T-helper 17 cell (primary cell): ENCODE measurements at places on chromosomes 2 and 18. TPM values are rescaled to one million over a fixed set of nuclear protein-coding genes. Genes with fewer than 3 reads are reported as not detected.
A peak's percentile ranks its signal among the peaks of the same experiment; 100 is the strongest.

DNA sequence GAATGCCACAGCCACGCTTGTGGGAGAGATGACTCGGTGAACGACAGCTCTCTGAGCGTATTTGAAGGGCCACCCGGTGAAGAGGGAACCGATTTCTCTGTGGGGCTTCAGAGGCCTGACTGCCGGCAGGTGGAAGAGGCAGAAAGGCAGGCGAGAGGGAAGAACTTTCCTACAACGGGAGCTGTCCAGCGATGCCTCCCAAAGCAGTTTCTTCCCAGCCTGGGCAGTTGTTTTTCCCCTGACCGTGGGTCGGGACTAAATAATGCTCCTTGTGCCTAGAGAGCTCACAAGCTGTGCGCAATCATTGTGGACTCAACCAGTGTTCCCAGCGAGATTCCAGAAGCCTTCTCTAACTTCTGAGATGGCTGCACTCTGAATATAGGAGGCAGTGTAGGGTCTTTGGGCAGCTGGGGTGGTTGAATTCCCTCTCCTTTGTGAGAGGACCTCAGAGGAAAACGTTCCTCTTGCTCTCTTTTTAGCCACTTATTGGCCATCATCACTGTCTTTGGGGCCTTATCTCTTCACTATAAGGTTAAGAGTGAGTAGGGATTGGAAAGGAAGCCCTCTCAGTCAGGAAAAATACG lies 710 bp downstream of the SEC11C start:
- peaks cover 15% of the 10 kb centered on the region for H3K27me3 ChIP-seq
- peak overlapping the region; percentile 94 for H3K4me3 ChIP-seq
- peak overlapping the region; percentile 92 for H3K27ac ChIP-seq
- DNase-seq: no peak
- H3K4me1 ChIP-seq: peaks cover 40% of the 10 kb centered on the region
- peaks cover 2% of the 10 kb centered on the region for H3K36me3 ChIP-seq

- H3K27ac ChIP-seq: no peak overlapping the region
- DNase-seq: no peak
- H3K4me1 ChIP-seq: no peaks in the 10 kb centered on the region
- H3K36me3 ChIP-seq: peaks cover 4% of the 10 kb centered on the region
- H3K27me3 ChIP-seq: no peaks in the 10 kb centered on the region
- H3K4me3 ChIP-seq: no peak overlapping the region
Measured at GRCh38 chr2:64688909-64689308, 35.2 kb upstream of the SERTAD2 start.

DNA sequence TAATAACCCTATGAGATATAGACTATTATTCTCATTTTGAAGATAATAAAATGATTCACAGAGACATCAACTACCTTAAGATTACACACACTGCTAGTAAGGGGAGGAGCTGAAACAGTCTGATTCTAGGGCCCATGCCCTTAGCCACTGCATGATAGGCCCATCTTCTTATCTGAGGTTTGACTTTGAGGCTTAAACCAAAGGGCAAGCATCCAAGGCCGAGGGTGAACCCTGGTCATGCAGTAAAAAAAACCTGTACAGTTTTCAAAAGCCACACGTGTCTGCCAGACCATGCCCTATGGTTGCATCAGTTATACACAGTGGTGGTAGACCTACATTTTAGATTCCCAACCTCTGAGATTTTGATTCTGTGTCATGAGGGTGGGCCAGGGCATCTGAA lies 44.8 kb downstream of the POLE4 start:
- H3K27ac ChIP-seq: no peak overlapping the region
- peaks cover 4% of the 10 kb centered on the region for H3K36me3 ChIP-seq
- no peaks in the 10 kb centered on the region for H3K27me3 ChIP-seq
- H3K4me3 ChIP-seq: no peak overlapping the region
- no peak for DNase-seq
- peaks cover under 1% of the 10 kb centered on the region for H3K4me1 ChIP-seq

- H3K36me3 ChIP-seq: no peaks in the 10 kb centered on the region
- no peaks in the 10 kb centered on the region for H3K27me3 ChIP-seq
- DNase-seq: no peak
- no peaks in the 10 kb centered on the region for H3K4me1 ChIP-seq
Measured at GRCh38 chr2:154229966-154230365, 358.2 kb downstream of the GALNT13 start.

- no peak overlapping the region for H3K4me3 ChIP-seq
- peaks cover 55% of the 10 kb centered on the region for H3K27me3 ChIP-seq
- peaks cover 2% of the 10 kb centered on the region for H3K4me1 ChIP-seq
- no peak overlapping the region for H3K27ac ChIP-seq
- peaks cover under 1% of the 10 kb centered on the region for H3K36me3 ChIP-seq
Measured at GRCh38 chr2:86300496-86300895, 36.9 kb downstream of the REEP1 start.

DNA sequence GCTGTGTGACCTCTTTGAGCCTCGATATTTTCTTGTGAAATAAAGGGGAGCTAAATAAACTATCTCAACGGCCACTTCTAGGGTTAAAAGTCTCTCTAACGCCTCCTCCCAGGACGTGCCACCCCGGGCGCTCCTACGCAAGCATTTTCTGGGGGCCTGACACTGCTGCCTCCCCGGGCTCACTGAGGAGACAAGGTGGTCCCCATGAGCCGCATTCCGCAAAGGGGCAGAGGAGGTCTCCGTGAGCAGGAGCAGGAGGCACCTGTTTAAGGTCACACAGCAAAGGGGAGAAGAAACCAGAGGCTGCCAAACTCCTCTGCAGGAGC lies 913 bp upstream of the WNT10A start:
- no peak for DNase-seq
- peaks cover 48% of the 10 kb centered on the region for H3K4me1 ChIP-seq
- H3K36me3 ChIP-seq: peaks cover 2% of the 10 kb centered on the region
- H3K27ac ChIP-seq: peak overlapping the region; percentile 94
- H3K4me3 ChIP-seq: peak overlapping the region; percentile 89
- H3K27me3 ChIP-seq: peaks cover 12% of the 10 kb centered on the region

DNA sequence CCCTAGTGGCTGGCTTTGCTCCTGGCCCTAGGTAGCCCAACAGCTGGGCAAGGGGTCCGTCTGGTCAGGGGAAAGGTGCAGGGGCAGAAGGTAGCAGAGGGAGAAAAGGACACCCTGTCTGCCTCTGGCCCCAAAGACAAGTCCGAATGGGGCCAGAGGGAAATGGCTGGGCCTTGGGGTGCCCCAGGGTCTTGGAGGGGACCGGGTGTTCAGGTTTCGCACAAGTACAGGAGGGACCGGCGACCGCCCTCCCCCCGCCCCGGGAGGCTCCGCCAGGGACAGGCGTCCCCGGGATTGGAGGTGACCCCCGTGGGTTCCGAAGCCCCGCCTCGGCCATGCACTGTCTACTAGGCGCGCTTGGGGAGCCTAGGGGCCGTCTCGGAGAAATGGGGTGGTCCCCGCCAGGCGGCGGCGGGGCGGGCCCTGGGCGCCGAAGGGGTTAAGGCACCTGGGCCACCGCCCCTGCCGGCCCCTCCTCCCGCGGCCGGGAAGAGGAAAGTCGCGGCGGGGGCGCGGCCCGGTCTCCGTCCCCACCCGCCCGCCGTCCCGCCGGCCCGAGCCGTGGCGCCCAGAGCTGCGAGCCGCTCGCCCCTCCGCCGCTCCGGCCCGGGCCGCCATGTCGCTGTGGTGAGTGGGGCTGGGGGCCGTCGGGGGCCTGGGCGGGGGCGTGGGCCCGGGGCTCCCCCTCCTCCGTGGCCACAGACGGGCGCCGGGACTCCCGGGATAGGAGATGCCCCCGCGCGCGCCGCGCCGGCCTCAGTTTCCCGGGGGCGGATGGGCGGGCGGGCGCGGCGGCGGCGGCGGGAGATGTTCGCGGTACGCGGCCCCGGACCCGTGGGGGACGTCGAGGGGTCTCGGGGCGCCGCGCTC lies at the start of gene B3GNT7:
B3GNT7 (plus strand) TSS at position 523 of the 870 bp plus-strand sequence; CDS start at position 617, 94 bp downstream.
- H3K27me3 ChIP-seq: peaks cover 65% of the 10 kb centered on the region
- H3K4me3 ChIP-seq: peak within 1 kb of the TSS; percentile 79
- peaks cover 16% of the 10 kb centered on the region for H3K4me1 ChIP-seq
- no peak for DNase-seq
- peak within 1 kb of the TSS; percentile 45 for H3K27ac ChIP-seq

- H3K4me3 ChIP-seq: no peak overlapping the region
- DNase-seq: no peak
- H3K36me3 ChIP-seq: no peaks in the 10 kb centered on the region
- no peak overlapping the region for H3K27ac ChIP-seq
- peaks cover 25% of the 10 kb centered on the region for H3K27me3 ChIP-seq
Measured at GRCh38 chr2:44131177-44131576, 37.5 kb upstream of the PPM1B start.

- peaks cover 5% of the 10 kb centered on the region for H3K4me1 ChIP-seq
- DNase-seq: no peak
- no peak overlapping the region for H3K27ac ChIP-seq
- H3K27me3 ChIP-seq: peaks cover 6% of the 10 kb centered on the region
- H3K36me3 ChIP-seq: no peaks in the 10 kb centered on the region
- no peak overlapping the region for H3K4me3 ChIP-seq
Measured at GRCh38 chr2:111904726-111905474, 6.5 kb downstream of the MERTK start.

DNA sequence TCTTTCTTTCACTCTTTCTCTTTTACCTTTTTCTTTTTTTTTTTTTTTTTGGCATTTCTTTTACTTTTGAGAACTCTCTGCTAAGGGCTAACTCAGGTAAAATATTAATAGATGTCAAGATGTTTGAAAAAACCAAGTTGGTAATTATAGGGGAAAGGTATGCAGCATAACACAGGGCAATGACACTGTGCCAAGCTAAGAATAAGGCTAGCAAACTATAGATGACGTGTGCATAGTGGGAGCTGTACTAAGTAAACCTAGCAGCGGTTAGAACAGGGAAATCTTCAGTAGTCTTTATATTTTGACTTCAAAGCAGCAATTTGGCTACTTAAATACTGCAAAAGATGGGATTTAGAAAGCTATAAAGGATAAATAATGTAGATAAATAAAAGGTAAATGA lies 415.4 kb upstream of the RGPD4 start:
- H3K36me3 ChIP-seq: no peaks in the 10 kb centered on the region
- H3K27me3 ChIP-seq: no peaks in the 10 kb centered on the region
- no peak for DNase-seq
- no peak overlapping the region for H3K4me3 ChIP-seq
- H3K4me1 ChIP-seq: no peaks in the 10 kb centered on the region
- H3K27ac ChIP-seq: no peak overlapping the region

GRCh38 chr2:203532957-203533658 lies 2.0 kb downstream of the RAPH1 start:
- DNase-seq: no peak
- peak overlapping the region; percentile 93 for H3K4me3 ChIP-seq
- H3K27ac ChIP-seq: peak overlapping the region; percentile 41

GRCh38 chr2:125516496-125517109 lies 1139.4 kb upstream of the GYPC start:
- no peak overlapping the region for H3K4me3 ChIP-seq
- no peak overlapping the region for H3K27ac ChIP-seq
- no peaks in the 10 kb centered on the region for H3K4me1 ChIP-seq
- DNase-seq: no peak

GRCh38 chr2:18626256-18626668 lies 36.9 kb upstream of the NT5C1B start:
- H3K36me3 ChIP-seq: peaks cover 4% of the 10 kb centered on the region
- H3K4me3 ChIP-seq: no peak overlapping the region

DNA sequence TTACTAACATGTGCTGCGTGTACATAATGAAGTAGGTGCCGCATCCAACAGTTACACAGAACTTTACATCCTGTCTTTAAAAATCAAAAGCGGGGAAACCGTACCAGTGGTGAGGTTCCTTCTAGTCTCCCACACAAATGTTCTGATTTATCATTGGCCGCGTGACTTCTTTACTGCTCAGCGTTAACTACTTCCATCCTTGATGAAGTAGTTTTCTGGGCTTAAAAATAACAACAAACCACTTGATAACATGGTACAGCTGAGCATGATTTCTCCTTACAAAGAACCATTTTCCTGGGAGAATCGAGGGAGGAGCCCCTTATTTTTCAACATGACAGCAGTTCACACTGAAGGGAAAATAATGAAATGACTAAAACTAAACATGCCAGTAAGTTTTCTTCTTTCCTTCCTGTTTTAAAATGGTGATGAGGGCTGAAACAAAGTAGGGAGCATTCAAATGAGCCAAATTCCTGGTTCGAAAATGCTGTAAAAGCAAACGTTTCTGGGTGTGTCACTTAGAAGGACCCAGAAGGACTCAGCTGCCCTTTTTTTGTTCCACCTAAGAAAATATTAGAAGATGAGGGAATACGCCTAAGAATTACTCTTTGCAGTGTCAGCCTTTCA lies 9.9 kb downstream of the EMILIN2 start:
- H3K27ac ChIP-seq: peak overlapping the region; percentile 57
- no peaks in the 10 kb centered on the region for H3K36me3 ChIP-seq
- H3K4me1 ChIP-seq: peaks cover 8% of the 10 kb centered on the region
- H3K27me3 ChIP-seq: peaks cover 29% of the 10 kb centered on the region
- H3K4me3 ChIP-seq: no peak overlapping the region

DNA sequence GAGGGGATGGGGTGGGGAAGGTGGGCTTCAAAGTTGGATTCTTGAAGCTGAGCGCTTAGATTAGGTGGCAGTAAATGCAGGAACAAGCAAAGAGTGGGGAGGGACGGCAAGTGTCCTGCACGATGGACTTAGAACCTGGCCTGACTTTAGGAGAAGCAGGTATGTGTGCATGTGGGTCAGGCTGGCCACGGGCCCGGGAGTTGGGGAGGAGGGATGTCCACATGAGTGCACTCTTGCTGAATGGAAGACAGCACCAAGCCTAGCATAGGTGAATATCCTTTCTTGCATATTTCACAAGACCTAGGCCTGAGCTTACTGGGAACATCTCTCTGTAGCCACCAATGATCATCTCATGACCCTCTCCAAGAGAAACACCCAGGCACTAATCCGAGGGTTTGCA lies 96.1 kb downstream of the DDX1 start:
- H3K4me3 ChIP-seq: no peak overlapping the region
- peaks cover 2% of the 10 kb centered on the region for H3K4me1 ChIP-seq
- H3K36me3 ChIP-seq: no peaks in the 10 kb centered on the region
- DNase-seq: no peak
- H3K27me3 ChIP-seq: peaks cover 31% of the 10 kb centered on the region

DNA sequence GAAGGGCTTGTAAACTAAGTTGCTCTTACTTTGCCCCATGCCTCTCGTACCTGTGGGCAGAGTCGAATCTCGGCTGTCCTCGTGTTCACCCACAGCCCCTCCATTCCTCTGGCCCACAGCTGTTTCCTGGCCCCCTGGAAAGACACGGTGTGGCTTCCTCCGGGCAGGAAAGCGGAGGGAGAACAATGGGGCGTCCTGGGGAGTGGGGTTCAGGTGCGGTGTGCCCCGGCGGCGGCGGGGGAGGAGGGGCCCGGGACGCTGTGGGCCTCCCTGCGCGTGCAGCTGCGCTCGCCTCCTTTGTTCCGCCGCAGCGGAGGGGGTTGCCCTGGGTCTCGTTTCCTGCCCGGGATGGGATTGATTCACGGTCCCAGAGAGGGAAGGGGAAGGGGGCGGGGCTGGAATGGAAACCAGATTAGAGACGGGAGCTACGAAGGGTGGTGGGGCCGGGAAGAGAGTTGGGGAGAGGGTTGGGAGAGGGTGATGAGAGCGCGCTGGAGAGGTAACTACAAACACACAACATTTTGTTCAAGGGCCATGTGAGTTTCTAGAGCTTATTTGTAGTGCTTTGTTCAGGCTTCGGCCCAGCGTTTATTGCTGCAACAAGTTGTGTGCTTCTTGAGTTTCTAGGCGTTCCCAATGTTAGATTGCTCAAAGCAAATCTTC lies 796 bp downstream of the MYO1B start:
- H3K36me3 ChIP-seq: no peaks in the 10 kb centered on the region
- DNase-seq: no peak
- peaks cover 8% of the 10 kb centered on the region for H3K4me1 ChIP-seq
- peaks cover 35% of the 10 kb centered on the region for H3K27me3 ChIP-seq
- peak overlapping the region; percentile 87 for H3K4me3 ChIP-seq
- no peak overlapping the region for H3K27ac ChIP-seq

Gene SLC66A3
- total RNA-seq: 20.8 TPM

Gene ANKRD53
- total RNA-seq: 0.80 TPM

Gene SERPINB10
- total RNA-seq: not detected

Gene SLC4A3
- not detected for total RNA-seq

Gene GAL3ST2
- total RNA-seq: 2.2 TPM

Gene ERCC3
- total RNA-seq: 33.5 TPM

Gene RAD51AP2
- not detected for total RNA-seq

Gene SPHKAP
- total RNA-seq: not detected

Gene IFIH1
- total RNA-seq: 50.3 TPM
